ENCODE measurements at places on chromosomes 1 and 21. TPM values are rescaled to one million over a fixed set of nuclear protein-coding genes. Genes with fewer than 3 reads are reported as not detected.

DNA sequence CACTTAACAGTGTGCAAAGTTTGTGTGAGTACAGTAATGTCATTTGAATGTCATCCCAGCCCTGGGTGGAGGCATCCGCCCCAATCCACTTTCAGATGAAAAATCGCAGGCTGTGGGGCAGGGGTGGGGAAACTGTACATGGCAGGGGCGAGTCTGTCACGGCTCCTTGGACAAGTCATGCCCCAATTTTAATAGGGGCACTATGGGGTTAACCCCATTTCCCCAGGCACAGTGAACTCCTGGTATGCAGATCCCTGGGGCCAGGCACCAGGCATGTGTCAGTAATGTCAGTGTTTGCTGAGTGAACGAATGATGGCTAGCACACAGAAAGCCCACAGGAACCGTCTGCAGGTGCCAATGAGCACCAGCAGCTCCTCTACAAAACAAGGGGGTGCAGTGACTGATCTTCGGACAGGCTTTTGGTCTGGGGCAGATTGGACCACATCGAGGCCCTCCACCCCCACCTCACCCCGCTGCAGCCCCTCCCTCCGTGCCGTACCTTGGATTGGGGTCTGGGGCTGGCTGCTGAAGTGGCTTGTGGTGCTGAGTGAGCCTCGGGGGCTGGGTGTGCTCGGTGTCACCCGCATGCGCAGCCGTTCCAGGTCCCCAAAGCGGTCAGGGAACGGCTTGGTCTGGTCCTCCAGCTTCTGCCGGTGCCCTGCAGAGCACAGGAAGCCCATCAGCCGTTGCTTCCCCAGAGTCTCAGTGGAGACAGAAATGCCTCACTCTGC, 23.2 kb downstream of the RUNX3 start:
- DNase-seq, result no peak

DNA sequence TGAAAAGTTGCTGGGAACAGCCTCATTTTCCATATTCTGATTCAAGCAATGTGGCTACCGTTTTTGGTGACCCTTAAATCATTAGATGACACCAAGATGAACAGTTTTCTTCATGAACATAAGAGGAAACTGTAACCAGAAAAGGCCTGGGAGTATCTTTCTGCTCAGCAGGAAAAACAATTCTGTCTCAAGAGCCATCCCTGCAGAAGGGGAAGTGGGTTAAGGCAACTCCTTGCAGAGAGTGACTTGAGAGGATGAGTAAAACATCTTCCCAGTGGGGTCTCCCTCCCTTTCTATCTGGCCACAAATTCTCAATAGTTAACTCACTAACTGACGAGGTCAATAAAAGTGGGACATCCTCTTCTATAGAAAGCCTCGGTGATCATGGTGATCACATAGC, 187.6 kb upstream of the NRIP1 start:
- no peak for DNase-seq

GRCh38 chr1:88650676-88651418, 33.2 kb upstream of the PKN2 start:
- no peak for DNase-seq

- DNase-seq, result no peak
Observed at GRCh38 chr1:152761609-152762213, 3.9 kb downstream of the KPRP start.

DNA sequence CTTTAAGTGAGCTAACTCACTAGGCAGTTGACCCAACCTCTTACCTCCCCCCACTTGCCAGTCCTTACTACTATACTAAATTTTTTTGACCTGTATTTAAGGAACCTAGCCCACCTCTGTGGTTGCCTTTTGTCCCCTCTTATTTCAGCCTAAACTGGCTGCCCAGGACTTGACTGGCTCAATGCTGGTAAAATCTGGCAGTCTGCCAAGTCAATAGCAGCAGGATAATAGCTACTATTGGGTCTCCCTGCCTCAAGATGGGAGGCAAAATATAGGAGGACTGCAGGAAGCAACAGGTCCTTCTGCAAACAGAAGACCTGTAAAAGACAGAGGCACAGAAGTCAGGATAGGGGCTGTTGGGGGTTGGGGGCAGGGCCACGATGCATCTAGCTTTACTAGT, 144.2 kb upstream of the POGK start:
- no peak for DNase-seq

- peak; percentile 57 for DNase-seq
Observed at GRCh38 chr1:42740851-42741580, 980 bp upstream of the CLDN19 start.

DNA sequence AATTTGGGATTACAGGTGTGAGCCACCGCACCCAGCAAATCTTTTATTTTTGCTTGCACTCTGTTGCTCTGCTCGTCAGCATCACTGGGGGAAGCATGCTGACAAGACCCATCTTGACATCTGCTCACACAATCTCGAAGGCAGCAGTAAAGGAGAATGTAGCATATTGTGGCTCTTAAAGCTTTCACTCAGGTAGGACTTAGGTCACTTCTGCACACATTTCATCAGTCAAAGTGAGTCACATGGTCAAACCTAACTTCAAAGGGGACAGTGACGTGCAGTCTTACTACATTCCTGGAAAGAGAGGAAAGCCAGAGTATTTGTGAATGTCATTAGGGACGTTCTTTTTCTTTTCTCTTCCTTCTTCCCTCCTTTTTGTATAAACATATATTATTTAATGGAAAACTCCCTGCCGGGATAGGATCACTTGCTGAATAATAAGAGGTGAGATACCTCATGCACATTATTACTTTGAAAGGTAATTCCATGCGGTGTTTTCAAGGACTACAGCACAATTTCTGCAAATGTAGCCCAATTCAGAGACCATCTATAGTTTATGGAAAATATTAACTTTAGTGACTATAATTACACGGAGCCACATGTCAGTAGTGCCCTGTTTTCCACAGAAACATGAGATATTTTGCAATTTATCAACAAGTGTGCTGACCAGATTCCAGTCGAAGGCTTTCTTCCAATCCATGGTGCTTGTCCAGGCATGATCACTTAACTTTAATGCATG, 19.3 kb upstream of the ACBD6 start:
- DNase-seq, result no peak

DNA sequence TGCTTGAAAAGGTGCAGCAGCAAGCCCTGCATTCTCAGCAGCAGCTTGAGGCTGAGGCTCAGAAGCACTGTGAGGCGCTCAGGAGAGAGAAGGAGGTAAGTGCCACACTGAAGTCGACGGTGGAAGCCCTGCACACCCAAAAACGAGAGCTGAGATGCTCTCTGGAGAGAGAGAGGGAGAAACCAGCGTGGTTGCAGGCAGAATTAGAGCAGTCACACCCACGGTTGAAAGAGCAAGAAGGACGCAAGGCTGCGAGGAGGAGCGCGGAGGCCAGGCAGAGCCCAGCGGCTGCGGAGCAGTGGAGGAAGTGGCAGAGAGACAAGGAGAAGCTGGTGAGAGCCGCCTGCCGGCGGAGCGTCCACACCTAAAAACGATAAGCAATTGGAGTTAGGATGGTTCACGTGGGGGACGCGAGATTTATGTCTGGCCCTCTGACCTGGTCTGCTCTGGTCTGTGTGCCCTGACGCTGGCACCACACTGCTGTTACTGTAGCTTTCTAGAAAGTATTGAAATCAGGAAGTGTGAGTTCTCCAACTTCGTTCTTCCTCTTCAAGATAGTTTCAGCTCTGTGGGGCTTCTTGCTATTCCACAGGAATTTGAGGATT, 26.7 kb upstream of the DIP2A start:
- no peak for DNase-seq

- no peak for DNase-seq
Observed at GRCh38 chr1:215833941-215834729, 267.0 kb downstream of the KCTD3 start.

DNA sequence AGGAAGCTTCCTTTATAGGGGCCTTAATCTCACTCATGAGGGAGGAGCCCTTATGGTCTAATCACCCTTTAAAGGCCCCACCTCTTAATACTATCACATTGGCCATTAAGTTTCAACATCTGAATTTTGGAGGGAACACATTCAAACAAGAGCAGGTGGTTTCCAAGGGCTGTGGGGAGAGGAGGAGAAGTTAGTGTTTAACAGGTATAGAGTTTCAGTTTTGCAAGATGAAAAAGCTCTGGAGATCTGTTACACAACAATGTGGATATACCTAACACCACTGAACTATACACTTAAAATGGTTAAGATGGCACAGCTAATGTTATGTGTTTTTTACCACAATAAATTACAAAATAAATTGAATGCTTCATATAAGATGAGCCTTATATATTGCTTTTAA, 113.4 kb upstream of the DNAH14 start:
- no peak for DNase-seq

GRCh38 chr1:41499591-41499990, 15.1 kb upstream of the EDN2 start:
- no peak for DNase-seq

GRCh38 chr1:108824051-108824450, 32.8 kb downstream of the AKNAD1 start:
- DNase-seq, result no peak

- no peak for DNase-seq
Observed at GRCh38 chr1:178607718-178608408, 95.0 kb downstream of the TEX35 start.

GRCh38 chr1:84940481-84940880, 47.5 kb upstream of the LPAR3 start:
- no peak for DNase-seq

DNA sequence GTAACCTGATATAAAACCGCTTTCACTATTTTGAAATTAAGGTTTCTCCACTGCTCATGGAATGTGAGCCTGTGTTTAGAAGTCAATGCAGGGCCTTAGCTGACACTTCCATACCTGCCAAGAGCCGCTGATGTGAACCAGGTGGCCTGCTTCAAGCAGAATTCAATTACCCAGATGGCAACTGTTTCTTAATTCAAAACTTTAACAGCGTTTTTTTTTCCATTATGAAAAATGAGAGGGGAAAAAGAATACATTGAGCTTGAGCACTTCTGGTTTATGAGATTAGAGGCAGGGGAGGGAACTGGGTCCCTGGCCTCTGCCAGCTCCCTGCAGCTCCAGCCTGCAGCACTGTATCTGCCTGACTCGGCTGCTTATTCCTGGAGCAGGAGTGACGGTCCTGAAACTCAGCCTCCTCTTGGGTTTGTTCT, 7.7 kb upstream of the ATP1A1 start:
- DNase-seq, result no peak

DNA sequence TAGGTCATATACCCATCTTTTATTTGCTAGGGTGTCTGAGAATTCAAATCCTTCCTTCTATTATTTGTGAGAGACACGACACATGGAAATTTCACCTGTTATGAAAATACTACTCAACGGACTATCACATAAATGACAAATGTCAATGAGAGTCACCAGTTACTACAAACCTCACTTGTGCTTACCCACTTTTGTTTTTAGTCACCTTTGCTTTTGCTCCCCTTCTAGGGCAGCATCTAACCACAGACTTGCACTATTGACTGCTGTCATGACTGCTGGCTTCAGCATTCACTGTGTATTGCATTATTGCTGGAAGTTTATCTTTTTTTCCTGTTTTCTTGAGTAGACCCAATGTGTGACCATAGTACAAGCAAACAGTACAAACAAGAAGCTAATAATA, 1048.0 kb downstream of the PLA2G4A start:
- DNase-seq, result no peak

GRCh38 chr1:96559181-96559580, 162.4 kb upstream of the PTBP2 start:
- no peak for DNase-seq

- peak; percentile 40 for DNase-seq
Observed at GRCh38 chr1:117174851-117175250, 35.9 kb downstream of the VTCN1 start.

- DNase-seq, result no peak
Observed at GRCh38 chr1:179178950-179179349, 50.5 kb downstream of the ABL2 start.

The OR2L5 gene
- total RNA-seq, result not detected

The ANKRD34A gene
- total RNA-seq, result 0.21 TPM

The SH2D1B gene
- total RNA-seq, result not detected

The CD5L gene
- total RNA-seq, result not detected

The CTTNBP2NL gene
- 32.0 TPM for total RNA-seq

The CYP4Z1 gene
- total RNA-seq, result not detected

The LRRC38 gene
- total RNA-seq, result 0.25 TPM

The EXTL2 gene
- total RNA-seq, result 41.0 TPM

The GUK1 gene
- 111 TPM for total RNA-seq

The CLEC20A gene
- total RNA-seq, result not detected

The UBE2U gene
- total RNA-seq, result not detected

The IVL gene
- not detected for total RNA-seq

The OR2T35 gene
- not detected for total RNA-seq

Measured in WTC11 (cell line).